ENCODE measurements at places on chromosomes 4 and X. TPM values are rescaled to one million over a fixed set of nuclear protein-coding genes. Genes with fewer than 3 reads are reported as not detected.

Gene SPANXA1
- total RNA-seq = 69.2 TPM

Gene RHOXF1
- total RNA-seq = not detected

Gene CABS1
- total RNA-seq = not detected

Gene PPP2R2C
- 0.10 TPM for total RNA-seq

Gene ASB12
- not detected for total RNA-seq

Gene CENPE
- 36.9 TPM for total RNA-seq

Gene RBMXL3
- total RNA-seq = not detected

Gene CACNA1F
- not detected for total RNA-seq

Gene FAAH2
- not detected for total RNA-seq

DNA sequence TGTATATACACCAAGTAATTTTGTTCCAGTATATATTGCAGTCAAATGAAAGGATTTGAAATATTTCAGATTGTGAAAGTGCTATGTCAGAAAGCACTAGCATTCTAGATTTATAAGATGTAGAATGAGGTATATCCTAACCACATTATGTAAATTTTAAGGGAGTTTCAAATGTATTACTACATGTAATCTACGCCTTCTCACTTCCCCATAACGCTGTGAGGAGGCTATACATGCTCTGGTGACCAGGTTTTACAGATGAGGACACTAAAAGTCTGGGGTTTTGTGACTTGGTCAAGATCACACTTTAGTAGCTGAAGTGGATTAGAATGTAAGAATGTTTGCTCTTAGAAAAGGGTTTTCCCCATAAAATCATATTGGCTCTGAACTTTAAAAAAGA is 8.1 kb downstream of the ENPEP start:
- no peak for DNase-seq

GRCh38 chr4:40621592-40622512 is 7.8 kb downstream of the RBM47 start:
- peak; percentile 94 for DNase-seq

- no peak for DNase-seq
Measured at GRCh38 chr4:81039351-81039972, 9.0 kb downstream of the BMP3 start.

DNA sequence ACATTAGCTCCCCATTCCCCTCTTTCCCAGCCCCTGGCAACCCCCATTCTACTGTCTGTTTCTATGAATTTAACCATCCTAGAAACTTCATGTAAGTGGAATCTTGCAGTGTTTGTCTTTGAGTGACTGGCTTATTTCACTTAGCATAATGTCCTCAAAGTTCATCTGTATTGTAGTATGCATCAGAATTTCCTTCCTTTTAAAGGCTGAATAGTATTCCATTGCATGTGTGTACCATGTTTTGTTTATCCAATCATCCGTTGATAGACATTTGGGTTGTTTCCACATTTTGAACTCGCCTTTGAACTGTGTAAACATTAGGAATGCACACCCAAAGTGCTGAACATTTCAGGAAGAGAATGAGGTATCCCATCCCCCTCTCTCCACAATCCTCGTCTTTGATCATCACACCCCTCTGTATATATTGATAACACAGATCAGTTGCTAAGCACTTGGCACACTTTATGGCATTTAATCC is 56.4 kb upstream of the PLAC1 start:
- no peak for DNase-seq

- DNase-seq = peak; percentile 57
Measured at GRCh38 chr4:38154681-38155588, 194.7 kb downstream of the PTTG2 start.

DNA sequence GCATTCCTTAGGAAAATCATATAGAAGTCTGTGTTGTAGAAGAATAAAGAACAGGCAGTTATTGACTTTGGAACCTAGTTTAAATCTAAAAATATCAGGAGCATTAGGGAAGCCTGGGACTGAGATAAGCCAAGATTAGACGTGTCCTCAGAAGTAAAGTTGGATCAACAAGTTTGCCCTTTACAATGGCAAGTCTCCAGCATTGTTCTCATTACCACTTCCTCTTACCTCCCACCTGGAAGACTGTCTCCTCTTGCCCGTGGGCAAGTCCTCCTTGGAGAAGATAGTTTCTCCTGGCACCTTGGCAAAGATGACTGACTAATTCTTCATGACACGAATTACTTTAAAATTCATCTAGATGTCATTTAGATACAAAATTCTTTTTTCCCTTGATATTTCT is 37.8 kb downstream of the CNKSR2 start:
- no peak for DNase-seq

- no peak for DNase-seq
Measured at GRCh38 chr4:7360806-7361205, 73.9 kb downstream of the PSAPL1 start.

GRCh38 chr4:1720163-1720983 is 750 bp downstream of the TMEM129 start:
- DNase-seq = peak; percentile 48

GRCh38 chr4:175109933-175110332 is 191.8 kb downstream of the ADAM29 start:
- DNase-seq = no peak
